ENCODE measurements at places on chromosomes 16 and 17. TPM values are rescaled to one million over a fixed set of nuclear protein-coding genes. Genes with fewer than 3 reads are reported as not detected.

GRCh38 chr17:55248077-55248476 lies 16.7 kb upstream of the HLF start:
- no peak for DNase-seq

- no peak for DNase-seq
These were observed 34.9 kb upstream of the SSTR5 start for GRCh38 chr16:1037394-1038257.

GRCh38 chr16:86878236-86879080 lies 300.1 kb downstream of the FOXL1 start:
- no peak for DNase-seq

The CNTD1 gene
- not detected for total RNA-seq

The CMIP gene
- total RNA-seq, result 62.5 TPM

The GNGT2 gene
- 40.0 TPM for total RNA-seq
